ENCODE measurements at places on chromosomes 11 and 22.
A peak's percentile ranks its signal among the peaks of the same experiment; 100 is the strongest.

DNA sequence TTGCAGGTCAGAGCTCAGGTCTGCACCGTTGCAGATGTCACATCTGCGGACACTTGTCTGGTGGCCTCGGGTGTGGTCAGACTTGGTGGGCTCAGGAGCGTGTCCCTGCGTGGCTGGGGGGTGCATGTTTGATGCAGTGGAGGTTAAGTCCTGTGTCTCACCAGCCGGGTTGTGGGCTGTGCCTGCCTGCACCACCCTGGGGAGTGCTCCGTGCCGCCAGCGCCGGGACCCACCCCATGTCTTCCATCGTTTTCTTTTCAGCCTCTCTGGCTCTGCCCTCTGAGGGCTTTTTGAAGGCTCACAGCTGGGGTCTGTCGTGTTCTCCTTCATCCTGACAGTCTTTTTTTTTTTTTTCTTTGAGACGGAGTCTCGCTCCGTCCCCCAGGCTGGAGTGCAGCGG, 26.0 kb downstream of the PPIL2 start:
- no peak for DNase-seq

DNA sequence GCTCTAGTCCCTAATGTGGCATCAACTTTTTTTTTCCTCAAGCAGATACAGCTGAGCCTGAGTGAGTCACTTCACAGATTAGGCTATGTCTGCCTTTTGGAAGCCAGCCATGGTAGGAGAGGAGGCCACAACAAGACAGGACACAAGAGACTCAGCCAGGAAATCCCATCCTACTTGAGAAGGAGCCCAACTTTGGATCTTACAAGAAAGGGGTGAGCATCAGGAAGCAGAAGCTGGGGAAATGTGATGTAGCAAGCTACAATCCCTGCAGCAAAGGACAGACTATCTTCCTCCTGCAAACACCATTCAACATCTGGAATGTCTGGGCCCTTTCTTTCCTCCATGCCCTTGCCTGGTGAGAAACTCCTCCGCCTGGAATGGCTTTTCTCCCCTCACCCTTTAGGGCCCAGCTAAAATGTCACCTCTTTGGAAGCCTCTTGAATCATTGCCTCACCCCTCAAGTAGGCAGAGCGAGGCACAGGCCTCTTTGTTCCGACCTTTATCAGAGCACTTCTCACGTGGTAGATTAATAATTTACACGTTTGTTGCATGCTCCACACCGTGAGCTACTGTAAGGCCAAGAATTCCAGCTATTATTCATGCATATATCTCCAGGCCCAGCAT, 156.4 kb upstream of the PITPNB start:
- DNase-seq: peak; percentile 45

DNA sequence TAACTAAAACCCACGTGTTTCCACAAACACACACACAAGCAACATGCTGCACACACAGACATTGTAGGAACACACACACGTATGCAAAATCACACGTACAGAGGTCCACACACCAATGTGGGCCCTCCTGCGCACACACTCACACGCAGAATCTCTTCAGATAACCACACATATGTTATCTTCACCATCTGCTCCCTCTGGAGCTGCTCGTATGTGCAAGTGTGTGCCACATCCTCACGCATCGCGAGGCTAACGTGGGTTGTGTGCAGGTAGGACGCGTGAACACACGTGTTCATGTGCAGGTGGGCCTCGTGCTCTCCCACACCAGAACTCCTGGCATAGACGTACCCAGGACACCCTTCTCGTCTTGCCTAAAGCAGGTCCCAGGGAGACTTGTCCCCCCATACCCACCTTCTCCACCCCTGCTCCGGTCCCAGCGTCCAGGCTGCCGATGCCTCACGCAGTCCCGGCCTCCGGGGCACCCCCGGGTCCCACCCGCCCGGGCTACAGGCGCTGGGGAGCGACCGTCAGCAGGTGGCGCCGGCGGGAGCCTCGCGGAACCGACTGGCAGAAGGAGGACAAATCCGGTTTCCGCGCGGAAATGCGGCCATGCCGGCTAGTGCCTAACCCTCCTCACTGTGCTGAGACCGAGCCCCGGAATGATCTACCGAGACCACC, 10.3 kb upstream of the IGSF9B start:
- DNase-seq: no peak

- DNase-seq: no peak
These were observed 8.7 kb upstream of the ABTB2 start for GRCh38 chr11:34366522-34366921.

- DNase-seq: no peak
These were observed 255.3 kb upstream of the MTNR1B start for GRCh38 chr11:92714111-92714510.

- DNase-seq: no peak
These were observed 1127.4 kb upstream of the CCDC90B start for GRCh38 chr11:84413549-84413948.

DNA sequence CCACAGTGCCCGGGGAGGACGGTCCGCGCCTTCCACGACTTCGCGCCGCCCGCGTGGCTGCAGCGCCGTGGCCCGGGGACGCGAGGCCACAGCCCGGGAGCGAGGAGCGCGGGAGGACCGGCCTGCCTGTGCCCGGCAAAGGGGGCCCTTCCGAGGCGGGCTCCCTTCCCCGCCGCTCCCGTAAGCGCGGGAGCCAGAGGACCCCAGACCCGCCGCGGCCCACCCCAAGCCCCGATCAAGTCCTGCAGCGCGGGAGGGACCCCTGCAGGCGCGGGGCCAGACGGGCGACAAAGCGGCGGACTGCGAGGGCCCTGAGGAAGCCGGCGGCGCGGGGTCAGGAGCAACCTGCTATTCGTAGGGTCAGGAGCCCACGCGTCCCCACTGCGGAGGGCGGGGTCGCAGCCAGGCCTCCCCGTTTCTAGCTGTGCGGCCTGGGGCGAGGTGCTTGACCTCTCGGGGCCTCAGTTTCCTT, 110.3 kb downstream of the WNT7B start:
- no peak for DNase-seq

- DNase-seq: no peak
These were observed 2.3 kb downstream of the IRF7 start for GRCh38 chr11:613369-613968.

- DNase-seq: no peak
These were observed 4.6 kb downstream of the MOB2 start for GRCh38 chr11:1481861-1482441.

- no peak for DNase-seq
These were observed 53.5 kb upstream of the LMO1 start for GRCh38 chr11:8317159-8317558.

- no peak for DNase-seq
These were observed 21.2 kb downstream of the FZD4 start for GRCh38 chr11:86933891-86934581.

DNA sequence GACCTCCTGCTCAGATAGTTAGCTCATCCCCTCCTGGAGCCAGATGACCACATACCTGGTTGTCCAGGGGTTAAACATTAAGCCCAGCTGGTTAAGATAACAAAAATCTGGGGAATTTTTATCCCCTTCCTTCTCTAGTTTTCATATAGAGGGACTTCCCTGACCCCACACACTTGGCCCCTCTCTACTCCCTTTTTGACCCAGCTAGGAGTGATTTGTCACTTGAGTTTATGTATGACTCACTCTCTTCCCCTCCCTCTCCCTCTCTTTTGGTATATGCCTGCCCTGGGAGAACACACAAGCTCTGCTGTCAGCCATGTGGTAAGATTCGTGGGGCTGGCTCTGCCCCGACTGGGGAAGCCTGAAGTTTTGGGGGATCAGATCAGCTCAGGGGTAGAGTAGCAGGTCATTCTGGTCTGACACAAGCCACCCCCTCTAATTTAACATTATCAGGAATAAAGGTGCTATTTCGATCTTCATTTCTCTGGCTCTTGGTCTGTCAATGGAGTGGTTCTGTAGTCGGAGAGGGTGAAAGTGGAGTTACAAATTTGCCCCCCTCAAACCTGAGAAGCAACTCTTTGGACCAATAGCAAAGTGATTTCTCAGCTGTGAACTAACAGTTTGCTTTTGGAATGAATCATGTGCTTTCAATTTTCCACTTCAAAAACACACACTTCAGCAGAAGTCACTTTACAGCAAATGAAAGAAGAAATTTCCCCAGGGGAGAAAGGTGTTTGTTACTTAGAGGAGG, 415.3 kb upstream of the CADM1 start:
- DNase-seq: no peak

DNA sequence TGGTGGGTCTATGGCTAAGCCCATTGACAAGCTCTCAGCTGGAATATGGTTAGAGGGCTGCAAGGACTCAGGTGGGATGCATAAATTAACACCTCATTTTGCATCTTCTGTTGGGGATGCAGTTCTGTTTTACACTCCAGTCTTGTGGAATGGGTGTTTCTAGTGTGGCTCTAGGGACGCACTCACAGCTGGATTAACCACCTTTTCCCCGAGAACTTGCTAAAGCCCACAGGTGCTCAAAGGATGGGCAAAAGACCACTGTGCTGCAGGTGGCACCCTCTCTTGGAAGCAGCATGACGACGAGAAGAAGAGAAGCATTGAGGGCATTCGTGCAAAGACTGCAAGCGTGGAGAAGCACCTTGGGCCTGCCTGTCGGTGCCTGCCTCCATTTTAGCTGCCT, 6.9 kb downstream of the BARX2 start:
- DNase-seq: no peak

- no peak for DNase-seq
These were observed 1027.7 kb downstream of the OPCML start for GRCh38 chr11:132504501-132505041.
